ENCODE measurements at places on chromosomes 7 and 10.
A peak's percentile ranks its signal among the peaks of the same experiment; 100 is the strongest.

DNA sequence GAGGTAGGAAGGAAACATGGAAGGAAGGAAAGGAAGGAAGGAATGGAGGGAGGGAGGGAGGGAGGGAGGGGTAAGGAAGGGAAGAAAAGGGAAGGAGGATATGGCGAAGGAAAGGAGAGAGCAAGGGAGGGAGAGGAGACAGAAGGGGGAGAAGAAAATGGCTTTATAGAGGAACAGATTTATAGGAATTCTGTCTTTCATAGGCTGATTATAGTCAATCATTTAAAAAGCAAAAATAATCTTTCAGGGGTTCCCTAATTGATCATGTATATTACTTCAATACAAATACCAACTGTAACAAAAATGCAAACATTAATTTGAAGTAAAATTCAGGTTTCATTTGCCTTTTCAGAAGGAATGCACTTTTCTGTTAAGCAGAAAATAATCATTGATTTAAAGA is 519.1 kb downstream of the MDFIC start:
- no peak for DNase-seq

- DNase-seq, result no peak
Observed at GRCh38 chr10:113300201-113300600, 252.7 kb upstream of the HABP2 start.

- no peak for DNase-seq
Observed at GRCh38 chr7:3995187-3995586, 686.9 kb upstream of the FOXK1 start.

DNA sequence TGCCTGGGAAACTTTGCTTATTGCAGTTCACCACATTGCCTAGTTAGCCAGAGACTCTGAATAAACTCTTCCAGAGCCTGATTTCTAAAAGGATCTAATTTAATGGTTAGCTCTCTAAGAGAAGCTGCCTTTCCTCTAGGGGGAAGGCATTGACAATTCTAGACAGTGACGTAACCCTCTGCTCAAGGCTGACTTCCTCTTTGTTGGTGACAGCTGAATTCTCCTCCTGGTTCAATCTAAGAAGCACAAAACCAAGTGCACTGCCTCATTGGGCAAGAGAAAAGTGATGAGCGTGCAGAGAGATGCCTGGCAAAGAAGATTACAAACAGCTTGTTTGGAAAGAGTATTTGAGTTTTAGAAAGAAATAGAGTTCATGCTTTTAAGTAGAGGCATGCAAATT is 102.7 kb downstream of the MACC1 start:
- DNase-seq, result no peak

GRCh38 chr10:68442971-68443370 is 28.8 kb downstream of the DNA2 start:
- no peak for DNase-seq

DNA sequence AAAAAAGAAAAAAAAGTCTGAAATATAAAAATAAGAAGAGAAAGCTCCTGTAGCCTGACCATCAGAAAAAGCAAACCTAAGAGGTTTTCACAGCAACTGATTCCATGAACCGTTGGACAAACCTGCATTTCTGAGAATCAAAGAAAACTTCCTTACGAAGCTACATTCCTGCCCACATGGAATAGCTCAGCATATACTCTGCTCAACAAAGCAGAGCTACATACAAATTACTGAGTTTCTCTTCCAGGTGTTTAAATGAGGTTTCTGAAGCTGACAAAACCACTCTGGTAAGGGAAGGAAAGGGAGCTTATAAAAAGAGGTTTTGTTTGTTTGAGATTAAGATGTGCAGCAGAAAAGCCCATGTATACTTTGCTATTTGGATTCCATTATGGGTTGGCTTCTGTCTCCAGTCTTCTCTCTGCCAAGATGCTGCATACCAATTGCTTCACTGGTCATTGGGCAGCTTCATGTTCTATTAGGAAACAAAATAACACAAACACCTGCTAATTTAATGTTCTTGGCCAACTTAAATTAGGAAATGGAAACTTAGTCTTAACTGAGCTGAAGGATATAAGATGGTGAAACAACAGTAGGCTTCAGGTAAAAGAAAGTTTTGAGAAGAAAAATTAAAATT is 314.1 kb downstream of the LRRTM3 start:
- no peak for DNase-seq

DNA sequence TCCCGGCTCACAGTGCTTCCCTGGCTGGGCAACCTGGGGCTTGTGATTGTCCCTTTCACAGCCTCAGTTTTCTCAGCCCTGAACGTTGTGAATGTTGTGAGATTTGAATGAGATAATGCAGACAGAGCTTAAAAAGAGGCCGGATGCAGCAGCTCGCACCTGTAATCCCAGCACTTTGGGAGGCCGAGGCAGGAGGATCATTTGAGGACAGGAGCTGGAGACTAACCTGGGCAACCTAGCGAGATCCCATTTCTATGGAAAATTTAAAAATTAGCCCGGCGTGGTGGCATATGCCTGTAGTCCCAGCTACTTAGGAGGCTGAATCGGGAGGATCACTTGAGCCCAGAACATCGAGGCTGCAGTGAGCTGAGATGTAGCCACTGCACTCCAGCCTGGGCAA is 56.6 kb downstream of the SPOCK2 start:
- no peak for DNase-seq

DNA sequence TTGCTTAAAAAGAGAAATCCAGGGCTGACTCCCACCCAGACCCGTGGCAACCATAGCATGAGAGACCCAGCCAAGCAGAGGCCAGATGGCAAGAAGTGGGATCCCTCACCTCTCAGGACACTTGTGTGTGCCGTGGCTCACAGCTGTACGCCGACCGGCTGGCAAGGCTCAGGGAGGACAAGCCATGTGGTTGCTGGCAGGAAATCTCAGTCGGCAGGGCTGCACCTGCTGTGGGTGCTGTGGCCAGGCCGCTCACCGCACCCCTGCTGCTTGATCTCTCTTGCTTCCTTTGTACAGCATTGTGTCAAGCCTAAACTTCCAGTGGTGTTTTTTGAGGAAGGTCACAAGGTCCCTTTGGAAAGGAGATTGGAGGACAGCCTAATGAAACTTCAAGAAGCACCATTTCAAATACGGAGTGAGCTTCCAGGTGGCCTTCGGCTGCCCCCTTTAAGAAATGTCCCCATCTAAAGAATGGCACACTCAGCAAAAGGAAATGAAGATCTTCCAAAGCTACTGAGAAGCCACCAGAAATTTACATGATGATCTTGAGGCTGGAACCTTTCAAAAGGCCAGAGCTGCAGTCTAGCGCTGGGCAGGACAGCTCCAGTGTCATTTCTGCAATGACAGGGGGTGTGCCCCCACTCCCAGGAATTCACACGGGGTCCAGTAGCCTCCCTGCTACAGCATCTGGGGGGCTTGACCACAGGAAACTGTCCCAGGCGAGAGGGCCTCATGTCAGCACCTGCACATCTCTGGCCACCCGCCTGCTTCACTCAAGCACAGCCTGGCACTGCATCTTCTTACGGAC is 409.0 kb upstream of the MGMT start:
- peak; percentile 21 for DNase-seq

DNA sequence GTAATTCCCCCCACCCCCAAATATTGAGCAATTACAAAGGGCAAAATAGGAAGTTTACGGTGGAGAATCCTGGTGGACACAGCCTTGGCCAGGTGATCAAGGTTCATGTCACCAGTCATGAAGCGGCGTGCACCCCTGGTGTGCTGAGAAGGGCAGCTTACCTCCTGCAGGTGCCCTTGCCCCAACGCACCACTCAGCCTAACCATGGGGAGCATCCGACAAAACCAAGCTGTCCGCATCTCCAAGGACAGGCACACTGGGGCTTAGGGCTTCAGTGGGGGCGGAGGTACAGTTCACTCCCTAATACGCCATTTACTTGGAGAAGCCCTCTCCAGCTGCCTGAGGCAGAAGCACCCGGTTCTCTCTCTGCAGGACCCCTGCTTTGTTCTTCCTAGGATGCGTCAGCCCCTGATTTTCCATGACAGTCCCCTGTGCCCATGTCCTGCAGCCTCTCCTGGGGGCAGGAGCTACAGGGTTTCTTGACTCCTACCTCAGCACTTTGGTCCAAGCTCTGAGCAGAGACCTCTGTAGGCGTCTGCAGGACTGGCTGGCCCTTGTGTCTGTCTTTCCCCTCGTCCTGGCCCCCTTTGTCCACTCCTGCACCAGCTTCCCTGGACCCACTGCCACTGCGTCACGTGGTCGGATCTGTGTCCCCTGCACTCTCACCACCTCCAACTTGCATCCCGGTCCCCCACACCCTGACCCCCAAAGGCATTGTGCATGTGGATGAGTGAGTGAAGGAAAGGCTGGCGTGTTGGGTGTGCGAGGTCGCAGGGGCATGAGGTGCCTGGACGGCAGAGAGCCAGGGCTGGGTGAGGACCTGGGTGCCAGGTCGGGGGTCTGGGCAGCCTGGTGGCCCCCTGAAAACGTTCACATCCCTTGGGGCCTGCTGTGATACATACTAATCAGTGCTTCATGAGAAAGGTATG is 113.7 kb downstream of the LHPP start:
- no peak for DNase-seq

DNA sequence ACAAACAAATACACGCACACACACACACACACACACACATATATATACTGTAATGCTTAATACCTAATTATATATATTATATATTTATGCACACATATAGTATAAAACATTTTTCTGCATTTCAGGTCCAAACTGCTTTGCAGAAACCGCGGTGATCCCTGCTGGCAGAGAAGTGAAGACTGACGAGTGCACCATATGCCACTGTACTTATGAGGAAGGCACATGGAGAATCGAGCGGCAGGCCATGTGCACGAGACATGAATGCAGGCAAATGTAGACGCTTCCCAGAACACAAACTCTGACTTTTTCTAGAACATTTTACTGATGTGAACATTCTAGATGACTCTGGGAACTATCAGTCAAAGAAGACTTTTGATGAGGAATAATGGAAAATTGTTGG is 138.5 kb downstream of the VWC2 start:
- DNase-seq, result no peak

DNA sequence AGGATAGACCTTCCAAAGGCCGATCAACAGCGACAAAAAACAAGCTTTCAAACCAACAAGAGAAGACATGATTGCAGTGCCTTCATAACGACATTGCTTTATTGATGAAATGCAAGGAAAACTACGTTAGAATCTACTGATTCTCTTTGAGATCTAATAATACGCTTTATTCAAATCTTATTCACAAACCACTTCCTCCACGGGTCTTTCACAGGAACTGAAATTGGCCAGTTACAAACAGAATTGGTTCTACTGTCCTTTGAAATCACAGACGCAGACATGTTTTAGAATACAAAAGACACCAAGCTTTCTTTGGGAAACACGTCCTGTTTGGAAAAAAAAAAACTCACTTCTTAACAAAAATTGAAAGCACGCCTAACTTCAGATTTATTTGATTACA is 74.7 kb upstream of the SEPHS1 start:
- no peak for DNase-seq

DNA sequence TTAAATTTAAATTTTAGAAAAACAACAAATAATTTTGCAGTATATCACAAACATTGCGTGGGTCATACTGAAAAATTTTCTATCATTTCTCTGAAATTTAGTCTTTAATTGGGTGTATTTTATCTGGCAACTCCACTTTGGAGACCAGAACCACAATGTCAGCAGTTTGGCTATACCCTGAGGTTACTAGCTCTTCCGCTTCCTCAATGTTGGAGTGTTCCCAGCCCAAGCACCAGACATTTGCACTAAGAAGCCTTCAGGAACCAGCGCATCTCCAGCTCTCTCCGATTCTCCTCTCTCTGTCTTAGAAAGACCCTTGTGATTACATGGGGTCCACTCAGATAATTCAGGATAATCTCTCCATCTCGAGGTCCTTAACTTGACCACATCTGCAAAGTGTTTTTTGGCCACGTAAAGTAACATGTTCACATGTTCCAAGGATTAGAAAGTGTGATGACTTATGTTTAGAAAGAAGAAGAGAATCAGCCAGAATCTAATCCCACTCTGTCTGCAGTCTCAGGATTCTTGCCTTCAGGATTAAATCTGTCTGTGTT is 43.1 kb upstream of the ADRB1 start:
- no peak for DNase-seq

DNA sequence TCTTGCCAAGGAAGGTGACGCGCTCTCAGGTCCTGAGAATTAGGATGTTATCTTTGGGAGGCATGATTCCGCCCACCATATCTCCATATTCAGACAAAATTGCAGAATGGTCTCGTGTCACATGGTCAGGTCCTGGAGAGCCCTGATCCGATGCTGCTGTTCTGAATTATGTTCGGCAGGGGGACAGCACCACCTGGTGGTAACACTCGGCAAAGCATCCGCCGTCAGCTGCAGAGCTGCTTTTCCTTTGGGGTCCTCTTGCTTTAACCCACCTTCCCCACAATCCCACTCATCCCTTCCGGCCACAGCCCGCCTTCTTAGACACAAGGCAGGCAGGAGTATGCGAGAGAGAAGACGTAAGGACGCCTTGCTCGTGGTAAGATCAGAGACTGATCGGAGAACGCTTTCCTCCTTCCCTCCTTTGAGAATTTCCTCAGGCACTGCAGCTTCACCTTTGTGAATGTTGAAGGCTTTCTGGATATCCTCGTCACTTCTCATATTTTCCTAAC is 327.8 kb upstream of the C7orf33 start:
- peak; percentile 52 for DNase-seq

All from stimulated activated CD8-positive, alpha-beta memory T cell treated with anti-CD3 and anti-CD28 coated beads, Interleukin-2, amount 100 ng/mL, for 48 hours (primary cell).